Hindlimb muscle (tissue), 1 donor: ENCODE measurements at places on chromosomes 16 and 17.

- no peak for DNase-seq
These were observed 30.2 kb downstream of the TRIM25 start for GRCh38 chr17:56883616-56884015.

DNA sequence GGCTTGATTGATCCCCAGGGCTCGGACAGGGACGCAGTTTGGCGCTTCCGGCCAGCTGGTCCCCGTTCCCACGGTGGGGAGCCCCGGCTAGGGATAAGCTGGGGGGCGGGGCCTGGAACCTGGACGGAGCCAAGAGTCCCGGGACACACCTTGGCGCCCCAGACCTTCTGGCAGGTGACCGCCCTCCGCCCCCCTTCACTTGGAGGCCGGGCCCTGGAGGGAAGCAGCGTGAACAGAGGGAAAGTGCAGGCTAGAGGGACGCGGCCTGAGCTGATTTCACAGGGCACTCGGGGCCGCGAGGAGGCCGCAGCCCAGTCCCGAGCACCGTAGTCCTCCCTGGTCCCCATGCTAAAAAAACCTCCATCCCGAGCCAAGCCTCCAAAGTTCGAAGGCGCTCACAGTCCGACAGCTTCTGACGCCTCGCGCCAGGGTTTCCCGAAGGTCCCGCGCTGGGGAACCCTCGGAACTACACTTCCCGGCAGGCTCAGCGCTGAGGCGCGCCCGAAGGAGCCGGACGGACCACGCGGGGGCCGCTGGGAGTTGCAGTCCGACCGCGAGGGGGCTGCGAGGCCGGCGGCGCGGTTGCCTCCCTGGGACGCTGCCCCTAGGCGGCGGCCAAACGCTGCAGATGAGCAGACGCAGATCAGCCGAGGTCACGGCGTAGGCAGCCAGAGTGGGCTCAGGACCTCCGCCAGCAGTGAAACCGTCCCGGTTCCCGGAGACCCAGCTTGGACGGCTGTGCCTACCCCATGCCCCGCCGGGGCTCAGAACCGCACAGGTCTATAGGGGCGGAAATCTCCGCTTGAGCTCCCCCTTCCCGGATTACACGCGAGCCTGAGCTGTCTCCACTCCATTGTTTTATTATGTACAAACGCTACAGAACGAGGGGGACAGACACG, at the start of gene TBX6:
TSS of gene TBX6 (minus strand) at position 451 of the 899 bp plus-strand sequence. CDS start 731 bp downstream, outside the sequence.
- DNase-seq, result peak; percentile 94

GRCh38 chr16:88308441-88309173, 74.2 kb upstream of the ZNF469 start:
- no peak for DNase-seq

- DNase-seq, result no peak
These were observed 2.0 kb downstream of the LUC7L3 start for GRCh38 chr17:50721194-50722010.

GRCh38 chr17:75428543-75429469, 23.3 kb upstream of the GRB2 start:
- DNase-seq, result peak; percentile 84

GRCh38 chr16:89155851-89156739, 15.5 kb upstream of the CDH15 start:
- no peak for DNase-seq

GRCh38 chr16:73047536-73048291, at the start of gene ZFHX3:
Gene ZFHX3 (minus strand): TSS chr16:73048128. CDS start chr16:72960145, 87,983 bp downstream.
- no peak for DNase-seq

- DNase-seq, result no peak
These were observed 248.5 kb upstream of the RPL38 start for GRCh38 chr17:73954951-73955350.

GRCh38 chr16:84950906-84951305, 60.4 kb downstream of the ZDHHC7 start:
- no peak for DNase-seq

DNA sequence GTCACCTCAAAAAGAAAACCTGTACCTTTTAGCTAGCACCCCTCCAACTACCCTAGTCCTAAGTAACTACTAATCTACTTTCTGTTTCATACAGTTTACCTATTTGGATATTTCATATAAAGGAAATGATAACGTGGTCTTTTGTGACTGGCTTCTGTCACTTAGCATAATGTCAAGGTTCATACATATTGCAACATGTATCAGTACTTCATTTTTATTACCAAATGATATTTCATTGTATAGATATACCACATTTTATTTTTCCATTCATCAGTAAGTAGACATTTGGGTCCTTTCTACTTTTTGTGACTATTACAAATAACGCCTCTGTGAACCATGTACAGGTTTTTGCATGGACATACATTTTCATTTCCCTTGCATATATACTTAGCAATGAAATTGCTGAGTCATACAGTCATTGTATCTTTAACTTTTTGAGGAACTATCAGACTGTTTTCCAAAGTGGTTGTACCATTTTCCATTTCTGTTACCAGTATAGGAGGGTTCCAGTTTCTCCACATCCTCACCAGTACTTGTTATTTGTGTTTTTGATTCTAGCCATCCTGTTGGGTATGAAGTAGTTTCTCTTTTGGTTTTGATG, 23.7 kb downstream of the MOSMO start:
- no peak for DNase-seq

DNA sequence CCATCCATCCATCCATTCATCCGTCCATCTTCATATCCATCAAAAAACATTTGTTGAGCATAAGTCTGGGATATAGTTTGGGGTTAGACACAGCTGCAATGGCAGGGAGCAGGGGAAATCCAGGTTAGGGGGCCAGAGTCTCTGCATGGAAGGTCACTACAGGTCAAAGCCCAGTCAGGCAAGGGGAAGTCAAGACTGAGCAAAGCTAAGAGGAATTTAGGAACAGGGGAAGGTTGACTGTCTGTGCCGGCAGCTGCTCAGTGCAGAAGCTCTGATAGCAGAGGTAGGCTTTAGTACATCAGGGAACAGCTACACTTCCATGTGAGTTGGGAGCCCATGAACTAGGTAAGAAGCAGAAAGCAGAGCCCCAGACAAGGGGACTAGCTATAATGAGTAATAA, 68.1 kb downstream of the IRF8 start:
- no peak for DNase-seq

GRCh38 chr16:85335584-85336491, 223.6 kb upstream of the CIBAR2 start:
- DNase-seq, result no peak

- DNase-seq, result no peak
These were observed 41.9 kb downstream of the MEAK7 start for GRCh38 chr16:84462296-84463210.

- DNase-seq, result peak; percentile 42
These were observed 22.2 kb downstream of the SEC14L1 start for GRCh38 chr17:77163001-77163400.

DNA sequence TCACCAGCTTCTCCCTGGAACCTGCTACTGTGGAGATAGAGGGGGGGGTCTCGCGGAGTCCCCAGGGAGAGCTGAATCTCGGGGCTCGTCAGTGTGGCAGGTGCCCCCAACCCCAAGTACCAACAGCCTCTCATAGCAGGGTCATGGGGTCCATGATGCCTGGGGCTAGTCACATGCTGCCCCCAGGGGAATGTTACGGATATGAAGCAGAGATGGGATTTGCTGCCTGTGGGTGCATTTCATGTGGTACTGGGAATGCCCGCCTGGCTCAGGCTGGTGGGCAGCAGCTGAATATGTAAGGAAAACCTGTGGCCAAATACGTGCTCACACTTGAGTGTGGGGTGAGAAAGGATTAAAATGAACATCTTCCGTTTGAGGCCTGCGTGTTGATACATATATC, 49.4 kb downstream of the MEAK7 start:
- DNase-seq, result no peak

GRCh38 chr17:55814377-55814776, 63.5 kb downstream of the PCTP start:
- no peak for DNase-seq

DNA sequence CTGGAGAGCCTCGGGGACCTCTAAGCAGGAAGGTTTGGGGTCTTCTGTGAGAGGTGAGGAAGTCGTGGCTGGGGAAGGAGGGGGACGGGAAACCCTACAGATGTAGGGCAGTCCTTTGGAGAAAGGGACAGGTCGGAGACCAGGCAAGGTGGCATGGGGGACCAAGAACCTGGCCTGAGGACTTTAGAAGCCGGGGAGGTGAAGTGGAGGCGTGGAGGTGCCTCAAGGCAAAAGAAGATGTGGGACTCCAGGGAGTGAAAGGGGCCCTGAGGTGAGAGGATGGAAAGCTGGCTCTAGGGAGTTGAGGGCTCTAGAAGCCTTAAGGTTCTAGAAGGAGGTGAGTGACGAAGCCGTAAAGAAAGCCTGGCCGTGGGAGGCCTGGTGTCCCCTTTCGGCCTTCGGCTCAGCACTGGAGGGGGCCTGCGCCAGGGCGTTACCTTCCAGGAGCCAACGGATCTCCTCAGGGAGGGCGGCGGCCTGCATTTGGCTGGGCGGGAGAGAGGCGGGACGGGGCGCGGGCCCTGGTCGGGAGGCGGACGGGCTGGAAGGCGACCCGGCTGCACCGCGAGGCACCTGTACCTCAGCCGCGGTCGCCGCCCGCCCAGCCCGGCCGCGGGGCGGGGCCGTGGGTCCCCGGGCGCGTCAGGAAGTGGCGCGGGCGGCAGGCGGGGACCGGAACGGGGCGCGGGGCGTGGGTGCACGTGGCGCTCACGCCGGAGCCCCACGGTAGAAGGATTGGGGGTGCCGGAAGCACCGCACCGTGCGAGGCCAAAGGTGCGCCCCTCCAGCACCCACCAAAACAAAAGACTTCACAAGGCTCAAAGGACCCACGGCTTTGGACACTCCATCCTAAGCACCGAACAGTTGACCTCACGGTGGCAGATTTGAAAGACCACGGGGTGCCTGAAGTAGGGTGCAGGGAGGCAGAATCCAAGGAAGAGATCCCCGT, at the start of gene SKAP1:
TSS of gene SKAP1 (minus strand) at position 577 of the 949 bp plus-strand sequence.
- DNase-seq, result no peak

DNA sequence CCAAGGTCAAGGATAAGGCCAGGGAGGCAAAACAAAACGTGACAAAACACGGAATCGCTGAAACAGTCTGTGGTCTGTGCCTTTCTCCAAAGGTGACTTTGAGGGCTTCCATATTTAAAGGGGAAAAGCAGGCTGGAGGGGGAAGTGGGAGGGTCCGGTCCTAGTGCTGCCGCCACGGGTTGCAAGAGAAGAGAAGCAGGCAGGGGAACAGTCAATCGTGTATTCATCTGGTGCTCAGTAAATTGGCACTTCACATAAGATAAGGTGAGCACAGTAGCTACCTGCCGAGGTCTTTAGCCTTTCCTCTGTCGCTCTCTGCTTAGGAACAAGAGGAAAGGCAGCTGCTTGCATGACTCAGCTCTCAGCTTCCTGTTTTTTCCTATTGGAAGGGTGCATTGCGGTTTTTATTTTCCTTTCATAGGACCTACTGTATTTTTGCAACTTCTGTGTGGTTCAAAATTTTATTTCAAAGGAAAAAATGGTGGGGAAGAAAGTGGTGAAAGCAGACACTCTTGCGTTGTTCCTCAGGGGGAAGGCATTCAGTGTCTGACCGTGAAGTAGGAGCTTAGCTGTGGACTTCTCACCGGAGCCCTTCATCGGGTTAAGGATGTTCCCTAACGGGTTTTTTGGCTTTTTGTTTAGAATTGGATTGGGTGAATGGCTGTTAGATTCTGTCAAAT, 7.1 kb upstream of the LGALS3BP start:
- DNase-seq, result no peak

DNA sequence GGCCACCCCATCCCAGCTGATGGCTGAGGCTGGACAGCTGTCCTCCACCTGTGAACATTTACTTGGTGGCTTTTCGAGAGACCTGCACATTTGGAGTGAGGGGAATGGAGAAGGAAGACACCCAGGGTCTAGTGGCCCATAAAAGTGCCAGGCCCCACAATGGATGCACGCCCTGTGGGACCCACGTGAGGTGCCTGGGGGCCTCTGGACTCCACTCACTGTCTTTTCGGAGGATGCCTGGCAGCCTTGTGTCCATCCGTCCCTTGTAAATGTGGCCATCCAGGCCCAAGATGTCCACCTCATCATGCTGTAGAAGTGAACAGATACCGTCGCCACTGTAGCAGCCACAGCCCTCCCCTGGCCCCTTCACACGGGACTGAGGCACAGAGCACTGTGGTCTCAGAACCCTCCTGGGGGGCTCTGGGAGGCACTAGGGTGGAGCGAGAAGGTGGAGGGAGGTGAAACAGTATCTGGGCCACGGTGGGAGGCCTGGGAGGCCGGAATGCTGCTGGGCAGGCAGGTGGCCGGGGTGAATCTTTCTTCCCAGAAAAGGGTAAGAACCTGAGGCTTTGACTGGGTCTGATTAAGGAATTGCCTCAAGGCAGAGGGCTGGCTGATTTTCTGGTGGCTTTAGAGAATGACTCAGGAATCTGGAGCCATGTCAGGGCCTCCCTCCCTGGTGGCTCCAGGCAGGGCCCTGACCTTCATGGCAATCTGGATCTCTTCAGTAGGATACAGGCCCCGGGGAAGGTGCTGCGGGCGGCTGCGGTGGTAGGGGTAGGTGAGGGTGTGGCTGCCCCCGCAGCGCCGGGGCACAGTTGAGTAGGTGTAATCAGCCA, 11.5 kb downstream of the UBALD2 start:
- no peak for DNase-seq

DNA sequence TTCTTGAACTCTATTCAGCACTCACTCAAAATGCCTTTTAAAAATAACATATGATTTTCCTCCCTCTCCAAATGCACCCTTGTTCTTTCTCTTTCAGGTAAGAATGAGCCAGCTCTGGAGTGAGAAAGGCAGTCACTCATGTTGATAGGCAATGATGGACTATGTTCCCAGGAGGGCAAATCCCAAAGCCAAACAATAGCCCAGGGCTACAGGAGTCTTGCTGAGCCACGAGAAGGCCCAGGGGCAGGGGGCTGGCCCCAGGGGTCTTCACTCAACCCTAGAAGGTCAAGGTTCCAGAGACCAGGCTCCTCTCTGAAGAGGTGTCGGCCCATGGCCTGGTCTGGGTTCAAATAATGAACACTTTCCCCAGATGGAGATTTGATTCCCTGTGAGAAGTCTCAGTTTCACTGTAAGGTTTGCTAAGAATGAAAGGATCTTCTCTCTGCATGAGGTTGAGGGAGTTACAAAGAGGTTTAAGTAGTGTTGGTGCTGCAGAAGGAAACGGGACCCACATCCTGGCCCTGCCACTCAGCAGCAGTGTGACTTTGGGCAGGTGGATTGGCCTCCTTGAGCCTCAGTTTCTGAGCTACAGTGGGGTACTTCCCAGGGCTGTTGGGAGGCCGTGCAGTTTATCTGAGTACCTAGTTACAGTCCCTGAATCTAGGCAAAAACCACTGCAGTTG, 49.0 kb downstream of the RTN4RL1 start:
- DNase-seq, result no peak
